ENCODE measurements at places on chromosomes 5 and 9.
A peak's percentile ranks its signal among the peaks of the same experiment; 100 is the strongest.

DNA sequence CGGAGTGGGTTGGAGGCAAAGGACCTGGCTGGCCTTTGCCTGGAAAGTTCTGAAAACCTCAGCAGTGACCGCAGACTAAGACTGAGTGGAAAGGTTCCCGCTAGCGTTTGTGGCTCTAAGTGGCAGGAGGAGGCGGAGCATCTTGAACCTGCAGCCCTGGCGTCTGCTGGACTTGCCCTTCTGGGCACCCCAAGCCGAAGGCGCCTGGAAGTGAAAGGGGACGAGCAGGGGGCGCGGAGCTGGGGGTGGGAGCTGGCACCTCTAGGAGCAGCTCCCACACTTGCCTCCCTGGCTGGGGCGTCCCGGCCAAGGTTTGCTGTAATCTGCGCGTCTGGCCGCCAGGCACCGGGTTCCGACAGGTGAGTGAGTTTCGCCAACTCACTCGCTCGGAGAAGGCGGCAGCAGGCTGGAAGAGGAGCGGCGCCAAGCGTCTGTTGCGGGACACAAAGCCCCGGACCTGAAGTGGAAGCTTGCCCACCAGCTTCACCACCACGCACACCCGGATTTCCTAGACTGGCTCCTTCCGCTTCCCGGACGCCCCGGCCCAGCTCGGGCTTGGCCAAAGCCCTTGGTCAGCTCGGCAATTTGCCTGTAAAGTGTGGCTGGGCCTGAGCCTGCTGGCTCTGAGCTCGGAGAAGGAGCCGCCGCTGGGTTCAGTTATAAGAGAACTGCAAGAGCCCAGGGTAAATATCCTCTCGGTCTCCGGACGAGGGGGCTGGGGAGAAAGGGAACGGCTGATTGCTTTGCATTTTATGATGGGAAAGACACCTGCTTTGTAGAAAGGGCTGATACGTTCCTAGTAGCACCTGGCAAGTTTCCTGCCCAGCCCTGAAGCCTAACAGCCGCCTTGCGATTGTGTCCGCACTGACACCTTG is at the start of gene GNA14:
GNA14 (minus strand) TSS at position 89 of the 875 bp plus-strand sequence. CDS start 529 bp downstream, outside the sequence.
- no peak for DNase-seq

DNA sequence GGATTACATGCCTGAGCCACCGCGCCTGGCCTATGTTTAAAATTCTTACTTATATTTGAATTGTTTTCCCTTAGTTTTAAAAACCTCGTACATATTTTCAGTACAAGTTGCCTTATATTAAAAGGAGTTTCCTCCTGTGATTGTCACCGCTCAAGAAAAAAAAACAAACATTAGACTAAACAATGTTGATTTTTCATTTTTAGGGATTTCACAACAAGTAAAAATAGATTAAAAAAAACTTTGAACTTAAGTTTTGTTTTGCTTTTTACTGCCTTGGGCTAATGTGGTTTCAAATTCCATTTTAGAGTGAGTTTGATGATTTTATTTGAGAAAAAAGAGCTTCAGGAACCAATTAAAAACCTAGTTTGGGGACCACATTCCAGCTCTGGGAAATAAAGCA is 1196.6 kb upstream of the CDH18 start:
- no peak for DNase-seq

DNA sequence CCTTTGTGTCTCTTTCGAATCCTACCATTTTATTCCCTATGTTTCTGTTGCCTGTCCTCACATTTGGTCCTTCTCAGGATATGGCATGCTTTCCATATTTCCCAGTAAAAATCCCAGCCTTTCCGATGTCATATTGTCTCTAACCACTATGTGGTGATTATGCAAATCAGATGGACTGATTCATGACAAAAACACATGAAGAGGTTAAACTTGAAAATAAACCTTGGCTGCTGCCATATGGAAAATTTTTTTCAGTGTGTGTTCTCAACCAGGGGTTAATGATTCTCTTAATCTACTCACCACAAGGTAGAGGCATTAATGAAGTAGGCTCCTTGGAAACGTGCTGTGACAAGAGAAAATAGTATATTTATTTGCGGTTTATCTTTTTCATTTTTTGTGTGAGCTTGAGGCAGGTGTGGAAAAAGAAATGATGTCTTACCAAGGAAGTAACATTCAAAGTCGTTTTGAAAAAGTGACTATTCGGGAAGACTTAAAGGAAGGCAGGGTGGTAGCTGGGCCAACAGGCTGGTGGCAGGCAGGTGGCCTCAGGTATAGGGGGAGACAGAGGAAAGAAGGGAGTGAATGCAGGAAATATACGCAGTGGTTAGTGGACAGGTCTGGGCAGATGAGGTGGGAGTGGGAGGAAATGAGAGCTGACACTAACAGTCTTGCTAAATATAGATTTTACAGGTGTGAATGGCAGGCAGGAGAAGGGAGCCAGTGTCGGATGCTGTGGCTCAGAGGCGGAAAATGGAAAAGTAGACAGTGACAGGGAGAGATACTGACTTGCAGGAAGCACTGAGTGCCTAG is 46.2 kb downstream of the DMRT2 start:
- no peak for DNase-seq

GRCh38 chr5:128706269-128706668 is 168.2 kb upstream of the FBN2 start:
- no peak for DNase-seq

DNA sequence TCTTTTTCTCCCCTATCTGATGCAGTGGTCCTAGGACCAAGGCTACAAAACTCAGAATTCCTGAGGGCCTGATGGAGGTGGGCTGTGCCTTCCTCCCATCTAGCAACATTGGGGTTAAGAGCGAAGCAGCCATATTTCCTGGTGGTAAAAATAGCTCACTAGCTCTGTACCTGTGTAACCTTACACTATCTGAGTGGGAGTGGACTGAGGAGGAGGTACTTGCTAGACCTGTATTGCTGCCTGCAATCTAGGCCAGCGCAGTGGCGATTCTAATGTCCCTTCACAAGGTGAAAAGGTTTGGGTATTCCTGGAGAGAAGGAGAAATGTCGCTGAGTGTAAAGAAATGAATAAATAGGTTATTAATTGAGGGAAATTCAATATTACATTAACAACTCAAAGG is 80.2 kb upstream of the LIFR start:
- DNase-seq: no peak

- no peak for DNase-seq
Measured at GRCh38 chr9:128008171-128008570, 27.4 kb upstream of the EEIG1 start.

DNA sequence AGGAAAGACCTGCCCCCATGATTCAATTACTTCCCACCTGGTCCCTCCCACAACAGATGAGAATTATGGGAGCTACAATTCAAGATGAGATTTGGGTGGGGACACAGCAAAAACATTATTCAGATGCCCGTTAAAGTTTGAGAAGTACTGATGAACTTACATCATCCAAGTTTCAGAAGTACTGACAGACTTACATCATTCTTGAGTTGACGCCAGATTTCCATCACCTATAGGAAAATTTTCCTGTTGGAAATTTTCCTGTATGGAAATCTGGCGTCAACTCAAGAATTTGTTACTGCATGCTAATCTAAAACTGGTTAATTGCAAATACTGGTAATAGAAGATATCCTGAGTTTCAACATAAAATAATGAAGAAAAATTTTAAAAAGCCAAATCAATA is 975.9 kb downstream of the MAT2B start:
- no peak for DNase-seq

DNA sequence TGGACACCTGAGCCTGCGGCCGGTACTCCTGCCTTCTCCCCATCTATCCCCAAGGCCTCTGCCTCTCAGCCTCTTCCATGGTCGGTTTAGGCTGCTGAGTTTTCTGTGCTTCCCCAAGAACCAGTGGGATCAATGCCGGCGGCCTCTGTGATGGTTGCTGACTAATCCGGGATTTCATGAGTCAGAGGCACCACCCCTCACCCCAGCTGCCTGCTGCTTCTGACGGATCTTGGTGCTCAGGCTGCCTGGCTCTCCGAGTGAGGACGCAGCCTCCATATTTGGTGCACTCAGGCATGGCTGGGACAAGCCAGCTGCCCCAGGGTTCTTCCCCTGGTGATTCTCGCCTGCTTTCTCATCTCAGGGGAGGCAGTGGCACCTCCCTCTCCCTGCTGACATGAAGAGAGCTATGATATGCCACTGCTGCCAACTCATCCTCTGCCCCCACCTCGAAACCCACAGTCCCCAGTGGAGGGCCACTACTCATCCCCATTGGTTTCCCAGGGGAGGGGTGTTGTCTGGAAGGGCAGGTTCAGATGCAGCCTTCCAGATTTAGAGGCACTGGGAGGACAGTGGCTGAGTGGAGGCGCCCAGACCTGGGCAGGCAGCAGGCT is 3.3 kb upstream of the MAN1B1 start:
- DNase-seq: peak; percentile 40

DNA sequence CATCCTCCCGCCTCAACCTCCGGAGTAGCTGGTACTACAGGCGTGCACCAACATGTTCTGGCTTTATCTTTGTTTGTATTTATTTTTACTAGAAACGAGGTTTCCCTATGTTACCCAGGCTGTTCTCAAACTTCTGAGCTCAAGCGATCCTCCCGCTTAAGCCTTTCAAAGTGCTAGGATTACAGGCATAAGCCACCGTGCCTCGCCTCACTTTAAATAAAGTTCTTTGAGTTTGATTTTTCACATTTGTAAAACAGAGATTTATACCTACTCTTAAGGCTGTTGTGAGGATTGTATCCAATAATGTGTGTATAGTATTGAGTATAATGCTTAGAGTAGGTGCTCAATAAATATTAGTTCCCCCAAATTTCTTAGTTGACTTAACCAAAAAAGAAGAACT is 75.7 kb downstream of the MEF2C start:
- DNase-seq: no peak

DNA sequence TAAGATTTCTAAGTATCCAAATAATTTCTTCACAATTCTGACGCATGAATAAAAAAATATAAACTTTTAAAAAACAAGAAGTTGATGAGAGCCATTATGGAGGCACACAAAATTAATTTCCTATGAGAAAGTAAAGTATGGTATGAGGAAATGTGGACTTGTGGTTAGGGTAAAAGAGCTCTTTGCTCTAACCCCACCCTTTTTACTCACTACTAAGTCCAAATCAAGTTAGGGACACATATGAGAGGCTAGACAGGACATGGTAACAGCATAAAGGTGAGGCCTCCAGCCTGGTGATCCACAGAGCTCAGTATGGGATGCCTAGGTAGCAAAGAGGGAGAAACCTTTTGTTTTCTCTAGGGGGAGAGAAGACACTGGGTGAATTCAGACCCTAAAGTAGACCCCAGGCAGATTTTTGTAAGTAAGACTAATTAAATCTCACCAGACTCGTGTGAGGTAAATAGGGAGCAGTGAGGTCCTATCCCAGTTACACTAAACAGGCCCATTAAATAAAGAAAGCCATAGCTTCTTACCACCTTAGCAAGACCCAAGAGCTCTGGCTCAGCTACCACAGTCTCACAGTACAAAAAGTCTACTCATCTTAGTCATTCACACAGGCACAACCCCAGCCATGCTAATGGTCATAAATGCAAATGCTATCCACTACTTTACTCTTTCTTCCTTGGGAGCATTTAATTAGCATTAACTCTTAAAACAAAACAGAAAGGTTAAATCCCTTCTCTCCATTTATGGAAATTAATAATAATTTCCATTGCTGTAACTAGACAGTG is 42.6 kb downstream of the MLLT3 start:
- no peak for DNase-seq

- DNase-seq: peak; percentile 56
Measured at GRCh38 chr5:151150471-151151262, 6.9 kb downstream of the ANXA6 start.

DNA sequence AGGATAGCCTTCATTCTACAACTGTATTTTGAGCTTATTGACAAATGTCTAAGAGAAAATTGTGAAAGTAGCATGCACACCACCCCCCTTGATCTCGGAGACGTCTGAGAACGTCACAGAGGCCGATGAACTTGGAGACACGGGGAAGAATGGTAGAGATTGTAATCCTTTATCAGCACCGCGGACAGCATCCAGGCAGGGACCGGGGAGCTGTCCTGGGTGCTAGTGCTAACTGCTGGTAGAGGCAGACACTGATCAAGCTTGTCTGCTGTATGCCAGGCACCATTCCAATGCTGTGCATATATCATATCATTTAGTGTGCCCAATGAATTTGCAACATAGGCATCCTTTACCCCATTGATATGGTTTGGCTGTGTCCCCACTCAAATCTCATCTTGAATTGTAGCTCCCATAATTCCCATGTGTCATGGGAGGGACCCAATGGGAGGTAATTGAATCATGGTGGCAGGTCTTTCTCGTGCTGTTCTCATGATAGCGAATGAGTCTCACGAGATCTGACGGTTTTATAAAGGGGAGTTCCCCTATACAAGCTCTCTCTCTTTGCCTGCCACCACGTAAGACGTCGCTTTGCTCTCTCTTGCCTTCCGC is 98.8 kb downstream of the LHX2 start:
- DNase-seq: no peak

- DNase-seq: no peak
Measured at GRCh38 chr5:163658702-163659567, 153.5 kb downstream of the MAT2B start.

GRCh38 chr5:90934091-90934719 is 375.6 kb downstream of the ADGRV1 start:
- no peak for DNase-seq

- no peak for DNase-seq
Measured at GRCh38 chr5:150164211-150164980, 2.2 kb upstream of the CDX1 start.

GRCh38 chr9:35406183-35406959 is 83.5 kb upstream of the RUSC2 start:
- peak; percentile 21 for DNase-seq

DNA sequence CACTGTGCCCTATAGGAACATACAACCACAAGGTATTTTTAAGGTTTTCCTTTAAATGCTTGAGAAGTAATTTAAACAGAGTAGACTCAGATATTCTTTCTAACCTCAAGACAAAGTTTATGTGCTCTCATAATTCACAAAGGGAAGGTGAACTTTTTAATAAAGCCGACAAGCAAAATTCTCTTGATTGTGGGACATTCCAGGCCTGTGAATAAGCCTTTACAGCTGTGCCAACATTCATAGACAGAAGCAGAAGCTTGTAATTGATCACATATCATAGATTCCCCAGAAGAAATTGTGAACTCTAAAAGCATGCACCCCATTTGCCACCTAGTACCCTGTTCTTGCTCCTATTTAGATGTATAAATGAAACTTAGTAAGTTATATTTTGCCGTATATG is 1107.8 kb upstream of the SEMA6A start:
- DNase-seq: no peak

- no peak for DNase-seq
Measured at GRCh38 chr5:17396247-17396646, 101.8 kb upstream of the TAF11L2 start.

- DNase-seq: no peak
Measured at GRCh38 chr9:101677861-101678260, 60.6 kb downstream of the GRIN3A start.

- no peak for DNase-seq
Measured at GRCh38 chr5:38329132-38329715, 70.9 kb downstream of the EGFLAM start.

GRCh38 chr5:1037123-1037670 is 28.6 kb downstream of the NKD2 start:
- DNase-seq: no peak

GRCh38 chr5:72615061-72615460 is 107.9 kb upstream of the ZNF366 start:
- no peak for DNase-seq

DNA sequence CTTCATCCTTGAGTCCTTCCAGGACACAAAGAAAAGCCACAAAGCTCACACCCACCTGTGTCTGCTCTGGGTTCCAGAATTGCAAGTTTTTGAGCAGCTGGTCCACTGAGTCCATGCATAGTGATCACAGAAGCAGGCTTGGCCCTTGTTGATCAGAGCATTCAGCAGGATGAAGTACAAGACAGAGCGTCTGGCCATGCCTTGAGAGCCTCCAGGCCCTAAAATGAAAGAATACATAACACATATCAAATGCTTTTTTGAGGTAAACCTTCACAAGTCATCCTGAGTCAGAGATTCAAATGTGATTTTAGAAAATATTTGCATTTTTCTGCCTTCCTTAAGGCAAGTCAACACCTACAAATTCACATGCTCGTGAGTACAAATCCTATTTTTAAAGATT is 10.3 kb downstream of the C6 start:
- no peak for DNase-seq

All from stimulated activated CD8-positive, alpha-beta memory T cell treated with anti-CD3 and anti-CD28 coated beads, Interleukin-7, amount 100 ng/mL, for 48 hours (primary cell).